ENCODE measurements at places on chromosomes 5 and 9.

DNA sequence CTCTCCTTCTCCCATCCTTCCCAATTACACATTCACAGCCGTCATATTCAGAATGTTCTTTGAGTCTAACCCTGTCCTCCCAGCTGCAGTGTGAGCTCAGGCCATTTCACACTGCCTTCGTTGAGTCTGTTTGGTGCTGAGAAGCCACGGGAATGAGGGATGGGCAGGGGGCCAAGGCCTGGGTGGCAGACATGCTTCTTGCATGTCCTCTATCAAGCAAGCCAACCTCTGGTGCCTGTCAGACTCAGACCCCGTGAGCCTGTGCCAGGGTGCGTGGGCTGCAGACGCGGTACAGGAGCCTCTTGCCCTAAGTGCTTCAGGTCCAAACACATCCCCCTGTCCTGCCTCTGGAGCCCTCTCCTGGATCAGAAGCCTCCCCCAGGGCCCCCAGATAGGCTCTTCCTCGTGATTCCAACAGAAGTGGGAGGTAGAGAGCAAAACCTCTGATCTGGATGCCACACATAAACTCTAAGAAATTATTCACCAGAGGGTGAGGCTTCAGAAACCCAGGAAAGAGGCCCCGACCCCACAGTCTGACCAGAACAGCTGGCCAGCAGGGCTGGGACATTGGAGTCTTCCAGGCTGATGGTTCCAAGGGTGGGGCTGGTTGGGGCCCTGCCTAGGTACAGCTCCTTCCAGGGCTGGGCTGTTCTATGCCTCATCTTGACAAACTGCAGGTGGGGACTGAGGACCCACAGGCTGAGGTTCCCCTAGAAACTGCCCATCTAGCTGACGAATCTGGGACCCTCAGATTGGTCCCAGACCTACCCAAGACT lies 46.7 kb upstream of the CDKN2AIPNL start:
- no peak for DNase-seq

DNA sequence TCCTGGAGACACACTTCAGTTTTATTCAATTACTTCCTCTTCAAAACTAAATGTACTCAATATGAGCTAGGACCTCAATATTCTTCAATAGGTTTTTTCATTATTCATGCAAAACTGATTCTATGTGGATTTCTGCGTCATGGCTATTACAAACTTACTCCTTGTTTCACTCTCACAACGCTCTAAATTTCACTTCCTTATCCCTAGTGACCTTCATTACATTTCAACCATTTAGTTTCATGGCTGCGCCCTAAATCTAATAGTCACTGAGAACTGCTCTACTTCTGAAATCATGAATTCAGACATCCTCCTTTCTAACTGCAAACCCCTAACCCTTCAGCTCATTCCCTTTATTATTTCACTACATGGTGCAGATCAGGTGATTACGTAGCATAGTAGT lies 93.9 kb downstream of the SLC25A46 start:
- no peak for DNase-seq

- no peak for DNase-seq
Observed at GRCh38 chr5:92222449-92222848, 839.3 kb upstream of the ARRDC3 start.

DNA sequence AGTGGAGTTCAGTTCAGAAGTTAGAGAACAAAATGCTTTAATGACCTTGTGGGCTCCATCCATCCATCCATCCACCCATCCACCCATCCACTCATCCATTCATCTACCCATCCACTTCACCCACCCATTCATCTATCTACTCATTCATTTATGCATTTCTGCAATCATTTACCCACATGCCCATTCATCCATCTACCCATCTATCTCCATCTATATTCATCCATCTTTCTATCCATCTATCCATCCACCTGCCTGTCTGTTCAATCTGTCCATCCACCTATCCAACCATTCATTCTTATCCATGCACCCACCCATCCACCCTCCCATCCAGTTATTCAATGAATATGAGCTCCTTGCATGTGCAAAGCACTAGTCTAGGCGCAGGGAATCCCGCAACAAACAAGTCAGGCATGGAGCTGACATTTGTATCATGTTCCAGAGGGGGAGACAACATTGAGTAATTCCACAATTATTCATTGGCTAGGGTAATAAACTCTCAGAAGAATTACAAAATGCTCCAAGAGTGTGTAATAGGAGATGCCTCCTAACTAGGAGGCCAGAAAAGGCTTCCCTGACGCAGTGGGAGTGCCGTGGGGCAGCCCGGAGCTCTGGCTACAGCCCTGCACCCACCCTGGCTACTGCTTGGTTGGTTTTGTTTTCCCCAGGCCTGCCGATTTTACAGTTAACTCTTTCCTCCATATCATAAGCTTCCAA lies 211.2 kb downstream of the NXNL2 start:
- no peak for DNase-seq

- no peak for DNase-seq
Observed at GRCh38 chr9:108019821-108020220, 530.3 kb upstream of the KLF4 start.

DNA sequence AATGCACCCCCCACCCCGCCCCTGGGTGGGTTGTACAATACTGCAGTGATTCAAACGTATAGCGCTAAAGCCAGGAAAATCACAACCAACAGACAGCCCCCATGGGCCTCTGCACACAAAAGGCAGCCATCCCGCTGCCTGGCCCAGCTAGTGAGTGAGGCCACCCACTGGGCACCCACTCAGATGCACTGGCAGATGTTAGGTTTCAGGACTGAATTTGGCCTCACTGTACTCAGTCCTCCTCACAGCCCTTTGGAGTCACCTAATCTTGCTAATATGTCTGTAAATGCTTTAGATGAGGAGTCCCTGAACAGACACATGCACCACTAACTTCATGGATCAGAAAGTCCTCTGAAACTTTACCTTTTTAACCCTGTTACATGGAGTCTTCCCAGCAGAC lies 87.7 kb downstream of the FSTL4 start:
- DNase-seq, result no peak

DNA sequence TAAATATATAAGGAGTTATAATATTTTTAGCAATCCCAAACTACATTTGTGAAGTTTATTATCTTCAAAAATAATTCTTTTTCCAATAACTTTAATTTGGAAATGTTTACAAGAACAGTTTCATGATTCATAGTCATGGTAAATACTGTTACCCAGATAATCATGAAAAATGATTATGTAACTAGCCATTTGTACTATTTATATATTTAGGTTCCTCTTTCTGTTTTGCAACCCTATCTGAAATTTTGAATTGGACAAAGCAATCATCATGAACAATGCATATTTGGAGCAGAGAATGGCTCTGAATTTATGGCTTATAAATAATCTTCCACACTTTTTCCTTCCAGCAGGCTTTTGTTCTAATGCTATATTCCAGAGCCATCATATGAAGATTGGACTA lies 499.7 kb downstream of the SLCO4C1 start:
- DNase-seq, result no peak

DNA sequence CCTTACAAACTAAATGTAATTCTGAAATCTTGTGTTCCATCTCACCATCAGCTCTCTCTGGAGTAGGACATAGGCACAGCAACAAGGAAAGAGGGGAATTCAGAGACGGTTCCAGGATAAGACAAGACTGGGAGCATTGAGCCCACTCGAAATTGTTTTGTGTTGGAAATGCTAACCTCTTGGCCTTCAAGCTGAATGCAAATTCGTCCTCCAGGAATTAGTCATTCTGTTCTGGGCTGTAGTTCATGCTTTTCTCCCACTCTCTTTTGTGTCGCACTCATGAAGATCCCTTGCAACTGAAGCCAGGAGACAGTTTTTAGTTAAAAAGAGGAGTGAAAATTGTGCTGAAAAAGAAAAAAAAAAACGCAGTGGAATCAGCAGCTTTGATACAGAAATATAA lies 121.7 kb upstream of the SEMA6A start:
- no peak for DNase-seq

DNA sequence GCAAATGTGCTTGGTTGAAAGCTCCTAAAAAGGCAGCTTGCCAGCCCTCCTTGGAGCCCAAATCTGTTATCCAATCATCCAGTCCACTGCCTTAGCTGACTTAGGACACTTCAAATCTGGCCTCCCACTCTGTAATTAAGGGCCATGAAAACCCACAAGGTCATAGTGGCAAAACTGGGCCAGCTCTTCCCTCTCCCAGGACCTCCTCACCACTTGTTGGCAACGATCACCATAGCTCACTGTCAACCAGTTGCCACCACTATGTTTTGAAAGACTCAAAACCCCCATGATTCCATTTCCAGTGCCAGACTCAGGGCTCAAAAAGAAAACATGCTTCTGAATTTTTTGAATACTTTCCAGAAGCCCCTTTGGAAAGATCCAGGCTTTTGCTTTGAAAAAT lies 107.5 kb downstream of the NREP start:
- DNase-seq, result no peak

- DNase-seq, result no peak
Observed at GRCh38 chr9:124580186-124580585, 73.0 kb upstream of the NR5A1 start.
